ENCODE measurements at places on chromosomes 7 and 10.
A peak's percentile ranks its signal among the peaks of the same experiment; 100 is the strongest.

DNA sequence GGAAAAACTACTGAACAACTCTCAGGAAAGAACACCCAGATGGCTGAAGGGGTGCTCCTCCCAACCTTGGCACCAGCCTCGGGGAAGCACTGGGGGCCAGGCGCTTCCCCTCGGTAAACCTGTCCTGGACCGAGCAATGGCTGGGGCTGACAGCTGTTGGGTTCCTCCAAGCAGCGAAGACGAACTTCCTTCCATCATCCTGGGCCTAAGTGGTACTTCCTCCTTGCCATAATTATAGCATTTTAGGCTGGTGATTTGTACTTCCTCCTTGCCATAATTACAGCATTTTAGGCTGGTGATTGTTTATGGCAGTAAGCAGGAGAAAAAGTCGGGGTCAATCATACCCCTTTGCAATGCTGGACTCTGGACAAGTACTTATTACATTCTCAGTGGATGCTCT is 69.3 kb downstream of the MYOF start:
- H3K4me3 ChIP-seq, result peak overlapping the region; percentile 60
- H3K27ac ChIP-seq, result peak overlapping the region; percentile 93
- peaks cover 52% of the 10 kb centered on the region for H3K4me1 ChIP-seq

GRCh38 chr7:154997840-154998370 is 5.0 kb downstream of the PAXIP1 start:
- H3K4me3 ChIP-seq, result no peak overlapping the region
- H3K27me3 ChIP-seq, result no peaks in the 10 kb centered on the region

DNA sequence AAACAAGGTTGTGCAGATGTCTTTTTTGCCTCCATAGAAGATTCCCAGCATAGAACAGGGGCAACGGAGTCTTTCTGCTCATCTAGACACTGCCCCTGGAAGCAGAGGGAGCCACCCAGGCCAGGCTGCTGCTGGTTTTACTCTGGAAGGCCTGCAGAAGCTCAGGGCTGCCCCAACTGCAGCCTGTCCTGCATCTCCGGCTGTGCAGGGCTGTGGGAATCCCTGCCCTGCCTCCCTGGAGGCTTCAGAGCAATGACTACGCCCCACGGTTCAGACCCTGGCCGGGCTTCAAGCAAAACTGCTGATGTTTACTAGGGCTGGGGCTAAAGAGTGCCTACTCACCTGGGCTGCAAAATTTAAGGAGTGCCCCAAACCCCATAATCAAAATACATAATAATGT is 43.9 kb downstream of the GHRHR start:
- H3K36me3 ChIP-seq, result no peaks in the 10 kb centered on the region
- no peak overlapping the region for H3K4me3 ChIP-seq
- ATAC-seq, result no peak
- no peaks in the 10 kb centered on the region for H3K4me1 ChIP-seq

- peaks cover 4% of the 10 kb centered on the region for H3K27me3 ChIP-seq
- peak overlapping the region; percentile 70 for H3K27ac ChIP-seq
Observed at GRCh38 chr10:3516234-3516922, 268.6 kb downstream of the KLF6 start.

Data from activated T-helper 17 cell treated with anti-CD3 and anti-CD28 coated beads, Interleukin-2, amount 50 U/mL, for 72 hours (primary cell).